GM23338 (cell line): ENCODE measurements at places on chromosomes 16 and 17. TPM values are rescaled to one million over a fixed set of nuclear protein-coding genes. Genes with fewer than 3 reads are reported as not detected.

DNA sequence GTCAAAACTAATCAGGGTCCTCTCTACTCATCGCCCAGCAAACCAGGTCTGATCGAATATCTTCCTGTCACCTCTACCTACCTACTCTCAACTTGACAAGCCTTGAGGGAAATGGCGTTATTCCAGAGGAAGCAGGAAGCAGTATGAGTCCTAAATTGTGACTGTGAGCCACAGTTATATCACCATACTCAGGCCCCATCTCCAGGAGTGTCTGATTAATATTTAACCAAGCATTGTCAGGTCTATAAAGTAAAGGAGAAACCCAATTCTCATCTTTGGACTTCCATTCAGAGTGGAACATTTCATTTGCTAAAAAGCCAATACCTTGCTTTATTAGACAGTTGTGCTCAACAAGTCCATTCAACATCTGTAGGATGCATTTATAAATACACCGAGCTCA lies 17.8 kb upstream of the CLEC3A start:
- no peak for DNase-seq

DNA sequence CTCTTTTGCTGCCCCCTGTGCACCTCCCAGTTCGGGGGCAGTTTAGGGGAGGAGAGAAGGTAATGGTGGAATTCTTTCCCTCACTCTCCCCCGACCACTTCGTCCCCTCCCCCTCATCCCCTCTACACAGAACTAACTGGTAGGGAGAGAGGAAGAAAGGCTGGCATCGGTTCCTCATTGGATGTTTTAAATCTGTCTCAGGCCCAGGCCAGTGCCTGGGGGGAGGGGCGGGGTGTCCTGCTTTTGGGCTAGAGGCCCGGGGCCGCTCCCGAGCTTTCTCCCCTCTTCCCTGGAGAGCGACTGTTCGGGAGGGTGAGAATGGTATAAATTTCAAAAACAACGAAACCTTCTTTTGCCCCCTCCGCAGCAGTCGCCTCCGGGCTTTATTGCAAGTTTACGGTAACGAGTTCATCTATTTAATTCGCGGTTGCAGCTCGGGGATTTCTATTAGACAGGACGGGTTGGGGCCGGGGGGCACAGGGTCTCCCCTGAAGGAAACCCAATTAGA lies at the start of gene PRAC2:
Gene PRAC2 (plus strand): TSS at position 271 of the 508 bp plus-strand sequence. CDS start 1,226 bp downstream, outside the sequence.
- DNase-seq = peak; percentile 83

- DNase-seq = no peak
These were observed 106.9 kb downstream of the SYCE1L start for GRCh38 chr16:77306075-77306474.

DNA sequence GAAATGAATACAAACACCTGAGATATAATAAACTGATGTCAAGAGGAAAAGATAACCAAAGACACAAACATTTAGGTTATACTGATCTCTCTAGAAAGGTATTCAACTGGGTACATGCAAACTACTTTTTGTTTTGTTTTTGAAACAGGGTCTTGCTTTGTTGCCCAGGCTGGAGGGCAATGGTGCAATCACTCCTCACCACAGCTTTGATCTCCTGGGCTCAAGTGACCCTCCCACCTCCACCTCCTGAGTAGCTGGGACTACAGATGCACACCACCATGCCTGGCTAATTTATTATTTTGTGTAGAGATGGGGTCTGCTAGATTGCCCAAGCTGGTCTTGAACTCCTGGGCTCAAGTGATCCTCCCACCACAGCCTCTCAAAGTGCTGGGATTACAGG lies 38.1 kb downstream of the TEKT5 start:
- no peak for DNase-seq

DNA sequence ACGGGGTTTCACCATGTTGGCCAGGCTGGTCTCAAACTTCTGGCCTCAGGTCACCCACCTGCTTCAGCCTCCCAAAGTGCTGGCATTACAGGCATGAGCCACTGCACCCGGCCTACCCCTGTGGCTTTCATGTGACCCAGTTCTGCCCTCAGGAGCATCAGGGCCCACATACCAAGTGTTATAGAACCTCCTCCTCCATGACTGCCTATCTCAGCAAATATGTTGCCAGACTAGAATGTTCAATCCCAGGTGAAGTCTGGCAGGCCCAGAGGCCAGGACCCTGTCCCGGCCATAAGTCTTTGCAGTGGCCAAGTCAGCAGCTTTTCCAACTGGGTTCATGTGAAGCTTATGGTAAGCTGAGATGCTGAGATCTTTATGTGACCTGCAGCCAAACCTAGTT lies 9.8 kb upstream of the SMPD3 start:
- DNase-seq = no peak

DNA sequence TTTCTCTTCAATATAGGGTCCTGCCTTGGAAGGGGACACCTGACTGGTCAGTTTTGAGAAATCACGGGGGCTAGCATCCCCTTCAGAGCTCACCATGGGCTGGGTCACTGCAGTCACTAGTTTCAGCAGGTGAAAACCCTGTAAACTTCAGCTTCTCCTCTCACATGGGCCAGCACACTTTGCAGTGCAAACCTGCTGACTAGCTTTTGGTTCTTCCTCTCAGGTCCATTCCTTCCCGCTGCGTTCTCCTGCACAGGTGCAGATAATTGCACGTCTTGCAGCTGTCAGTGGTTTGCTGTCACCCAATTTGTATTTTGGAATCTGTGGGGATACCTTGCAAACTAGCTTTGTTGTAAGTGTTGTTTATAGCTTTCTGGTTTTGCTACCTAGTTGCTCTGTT lies 95.1 kb downstream of the LYRM1 start:
- no peak for DNase-seq

- DNase-seq = no peak
These were observed 13.3 kb downstream of the TSPOAP1 start for GRCh38 chr17:58315281-58315711.

GRCh38 chr16:4052801-4053293 lies 63.4 kb downstream of the ADCY9 start:
- DNase-seq = no peak

DNA sequence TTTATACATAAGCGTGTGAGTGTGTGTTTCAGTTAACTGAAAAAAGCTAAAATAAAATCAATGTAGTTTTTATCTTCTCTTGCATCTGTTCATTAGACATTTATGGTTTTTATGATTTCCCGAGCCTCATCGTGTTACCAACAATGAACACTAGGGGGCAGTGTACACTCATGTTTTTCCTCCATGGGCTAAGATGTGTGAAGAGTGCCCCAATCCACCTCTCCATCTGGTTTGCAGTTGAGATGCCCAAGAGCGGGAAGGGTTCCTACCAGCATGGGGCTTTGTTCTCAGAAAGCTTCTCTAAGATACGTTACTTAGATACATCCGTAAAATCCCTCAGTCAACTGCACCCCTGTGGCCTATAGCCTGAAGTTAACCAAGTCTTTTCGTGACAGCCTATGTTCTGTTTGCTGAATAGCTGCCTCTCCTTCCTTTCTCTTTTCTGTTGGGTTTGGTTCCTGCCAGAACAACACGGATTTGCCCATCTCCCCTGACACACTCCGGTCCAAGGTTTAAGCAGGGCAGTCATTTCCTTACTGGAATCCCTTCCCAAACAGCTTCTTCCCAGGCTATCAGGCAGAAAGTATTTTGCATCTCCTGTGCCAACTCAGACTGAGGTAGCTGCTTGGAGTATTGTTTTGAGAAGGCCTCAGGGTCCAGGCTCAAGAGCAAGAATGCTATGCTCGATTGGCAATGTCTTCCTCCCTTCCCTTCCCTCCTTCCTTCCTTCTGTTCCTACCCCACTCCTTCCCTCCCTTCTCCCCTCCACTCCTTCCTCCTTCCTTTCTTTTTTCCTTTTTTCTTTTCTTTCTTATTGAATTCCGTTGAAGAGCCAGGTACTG lies 12.9 kb upstream of the ELAC2 start:
- DNase-seq = peak; percentile 74

- no peak for DNase-seq
These were observed 31.9 kb upstream of the HEATR6 start for GRCh38 chr17:60110586-60110985.

DNA sequence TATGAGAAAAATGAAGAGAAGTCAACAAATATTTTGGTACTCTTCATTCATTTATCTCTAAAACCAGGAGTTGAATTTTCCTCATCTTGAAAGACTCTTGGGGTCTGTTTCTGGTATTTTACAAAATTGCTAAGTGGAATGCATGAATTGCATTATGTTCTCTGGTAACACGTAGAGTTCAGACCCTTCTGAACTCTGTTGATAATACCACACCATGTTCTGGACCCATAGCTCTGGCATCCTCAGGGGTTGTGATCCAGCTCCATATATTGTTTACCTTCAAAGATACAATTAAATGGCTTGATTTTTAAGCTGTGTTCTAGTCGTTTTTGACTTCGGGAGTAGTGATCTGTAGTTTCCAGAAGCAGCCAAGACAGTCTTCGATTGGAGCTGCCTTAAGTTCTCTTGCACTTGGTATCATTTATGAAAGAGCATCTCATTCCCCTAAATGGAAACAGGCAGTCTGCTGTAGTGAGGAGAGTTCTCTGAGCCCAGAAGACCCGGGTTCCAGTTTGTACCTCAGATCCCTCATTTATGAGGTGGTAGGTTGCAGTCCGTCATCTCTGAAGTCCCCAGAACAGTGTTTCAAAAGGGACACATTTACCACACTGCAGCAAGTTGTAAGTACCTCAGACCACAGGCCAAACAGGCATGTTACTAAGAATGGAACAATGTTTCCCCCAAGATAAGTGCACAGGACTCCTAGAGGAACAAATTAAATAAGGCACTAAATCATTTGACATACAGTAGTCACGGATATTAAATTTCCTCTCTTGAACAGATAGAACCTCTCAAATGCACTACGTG lies 9.6 kb downstream of the PSMD7 start:
- no peak for DNase-seq

GRCh38 chr17:56897646-56898424 lies 16.0 kb downstream of the TRIM25 start:
- no peak for DNase-seq

DNA sequence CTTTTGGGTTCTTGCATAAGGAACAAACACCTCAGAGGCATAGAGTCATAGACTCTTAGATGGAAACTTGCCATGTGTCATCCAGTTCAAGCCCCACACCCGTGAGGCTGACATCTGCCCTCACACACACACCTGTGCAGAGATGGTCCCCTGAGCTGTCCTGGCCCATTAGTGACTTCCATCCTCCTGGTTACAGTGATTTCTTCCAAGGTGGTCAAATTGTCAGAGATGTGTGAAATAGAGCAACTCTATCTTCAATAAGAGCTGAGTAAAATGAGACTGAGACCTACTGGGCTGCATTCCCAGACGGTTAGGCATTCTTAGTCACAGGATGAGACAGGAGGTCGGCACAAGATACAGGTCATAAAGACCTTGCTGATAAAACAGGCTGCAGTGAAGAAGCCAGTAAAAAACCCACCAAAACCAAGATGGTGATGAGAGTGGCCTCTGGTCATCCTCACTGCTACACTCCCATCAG lies 342.2 kb upstream of the TNRC6C start:
- no peak for DNase-seq

GRCh38 chr17:5933430-5933829 lies 136.7 kb upstream of the WSCD1 start:
- no peak for DNase-seq

GRCh38 chr17:36856903-36857381 lies 80.3 kb upstream of the LHX1 start:
- DNase-seq = no peak

GRCh38 chr17:27917000-27917399 lies 23.8 kb upstream of the LYRM9 start:
- DNase-seq = no peak

- no peak for DNase-seq
These were observed 70.2 kb downstream of the PARN start for GRCh38 chr16:14559809-14560241.

- DNase-seq = peak; percentile 72
These were observed 575.8 kb downstream of the TOX3 start for GRCh38 chr16:51971184-51971583.

- no peak for DNase-seq
These were observed 13.8 kb downstream of the ELMO3 start for GRCh38 chr16:67212766-67213165.

DNA sequence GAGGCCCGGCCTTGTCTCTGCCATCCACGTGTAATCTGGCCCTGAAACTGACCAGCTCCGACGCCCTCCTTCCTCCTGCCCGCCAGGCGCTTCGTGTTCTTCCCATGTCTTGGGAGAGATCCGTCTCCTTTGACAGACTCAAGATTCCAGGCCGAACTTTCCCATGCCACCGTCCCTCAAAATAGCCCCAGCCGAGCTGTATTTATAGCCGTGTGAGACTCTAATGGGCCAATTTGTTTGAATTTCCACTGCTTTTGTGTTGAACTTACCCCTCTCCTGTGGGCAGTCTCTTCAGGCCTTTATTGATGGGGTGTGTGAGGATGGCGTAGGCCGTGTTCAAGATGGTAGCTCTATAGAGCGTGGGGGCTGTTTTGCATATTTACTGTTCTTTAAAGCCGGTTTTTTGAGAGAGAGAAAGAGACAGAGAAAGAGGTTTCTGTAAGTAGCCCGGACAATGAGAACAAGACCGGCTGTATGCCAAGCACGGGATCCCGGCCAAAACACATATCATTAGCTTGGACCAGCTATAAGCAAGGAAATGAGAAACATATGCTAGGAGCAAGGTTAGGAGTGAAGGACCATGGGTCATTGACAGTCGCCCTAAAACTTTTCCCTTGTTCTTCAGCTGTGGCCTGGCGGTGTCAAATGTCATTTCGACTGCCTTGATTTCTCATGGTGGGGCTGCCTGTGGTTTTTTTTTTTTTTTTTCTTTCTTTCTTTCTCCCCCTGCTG lies 124.5 kb upstream of the ZFHX3 start:
- DNase-seq = peak; percentile 70

DNA sequence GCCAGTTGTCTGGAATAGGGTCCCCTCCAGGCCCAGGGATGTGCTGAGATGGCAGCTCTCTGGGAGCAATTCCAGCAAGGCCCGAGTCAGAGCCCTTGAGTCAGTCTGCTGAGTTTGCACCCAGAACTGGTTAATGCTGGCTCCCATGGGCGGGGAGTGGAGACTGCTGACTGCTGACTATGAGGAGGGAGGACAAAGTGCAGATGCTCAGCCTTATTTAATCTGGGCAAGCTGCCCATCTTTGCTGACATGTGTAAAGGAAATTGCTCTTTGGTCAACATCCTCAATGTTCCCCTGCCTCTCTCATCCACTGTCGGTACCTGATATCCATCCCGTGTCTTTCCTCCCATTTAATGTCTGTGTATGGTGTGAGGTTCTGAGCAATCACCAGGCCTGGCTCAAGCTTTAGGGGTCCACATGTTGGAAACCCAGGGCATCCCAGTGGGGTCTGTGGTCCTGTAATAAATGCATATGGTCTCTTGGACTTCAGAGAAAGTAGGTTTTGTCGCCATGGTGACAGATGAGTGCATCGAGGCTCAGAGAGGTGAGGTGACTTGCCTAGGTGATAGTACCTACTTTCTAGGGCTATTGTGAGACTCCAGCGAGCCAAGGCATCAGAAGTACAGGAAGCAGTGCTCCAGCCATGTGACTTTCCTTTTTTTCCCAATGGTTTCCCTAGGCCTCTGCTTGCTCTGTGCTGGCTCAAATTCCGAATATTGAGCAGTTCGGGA lies 20.0 kb upstream of the RNF135 start:
- no peak for DNase-seq

GRCh38 chr17:75485688-75486087 lies 29.3 kb downstream of the TMEM94 start:
- no peak for DNase-seq

Gene KRTAP4-1
- not detected in 2 replicates for polyA plus RNA-seq

Gene WNT3
- polyA plus RNA-seq = 2.8 and 3.4 TPM in 2 replicates

Gene BCO1
- not detected in 2 replicates for polyA plus RNA-seq

Gene HOXB5
- not detected in 2 replicates for polyA plus RNA-seq

Gene CCL2
- 17.5 and 18.5 TPM in 2 replicates for polyA plus RNA-seq

Gene MAPT
- polyA plus RNA-seq = 2.1 and 2.8 TPM in 2 replicates

Gene NLGN2
- polyA plus RNA-seq = 14.4 TPM in 2 replicates

Gene CSH2
- 0.37 and 0.43 TPM in 2 replicates for polyA plus RNA-seq

Gene ZNF267
- polyA plus RNA-seq = 10.2 and 13.8 TPM in 2 replicates

Gene PPP1R9B
- 1.9 and 2.1 TPM in 2 replicates for polyA plus RNA-seq

Gene HCRT
- 0.70 TPM in 1 of 2 replicates, not detected in the other for polyA plus RNA-seq

Gene ERN2
- polyA plus RNA-seq = 0.73 and 0.97 TPM in 2 replicates

Gene BRIP1
- polyA plus RNA-seq = 5.5 and 8.0 TPM in 2 replicates

Gene SOST
- polyA plus RNA-seq = not detected in 2 replicates
